Sigmoid colon (tissue), 7 donors: ENCODE measurements at places on chromosomes 11 and 22.

GRCh38 chr22:47174671-47175112 is 412.2 kb downstream of the TBC1D22A start:
- peak; percentile 58 for DNase-seq

DNA sequence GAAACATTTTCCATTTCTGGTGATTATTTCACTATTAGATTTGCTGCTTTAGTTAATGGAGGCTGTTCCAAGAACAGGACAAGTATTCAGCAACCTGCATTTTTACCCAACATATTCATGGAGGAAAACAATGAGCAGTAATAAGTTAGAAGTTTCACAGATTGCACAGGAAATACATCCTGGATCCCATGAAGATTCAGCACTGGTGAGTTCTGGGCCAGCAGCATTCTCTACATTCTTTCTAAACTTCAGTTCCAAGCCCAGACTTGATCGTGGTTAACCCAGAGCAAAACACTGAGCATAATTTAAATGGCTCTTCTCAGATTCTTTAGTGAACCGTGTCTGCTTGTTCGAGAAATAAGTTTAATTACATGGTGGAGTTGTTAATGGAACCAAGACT is 3.8 kb downstream of the FJX1 start:
- DNase-seq, result no peak

- peak; percentile 11 for DNase-seq
Observed at GRCh38 chr11:69227271-69227670, 66.7 kb upstream of the MYEOV start.

GRCh38 chr11:3161309-3161708 is 3.8 kb downstream of the OSBPL5 start:
- DNase-seq, result peak; percentile 70

DNA sequence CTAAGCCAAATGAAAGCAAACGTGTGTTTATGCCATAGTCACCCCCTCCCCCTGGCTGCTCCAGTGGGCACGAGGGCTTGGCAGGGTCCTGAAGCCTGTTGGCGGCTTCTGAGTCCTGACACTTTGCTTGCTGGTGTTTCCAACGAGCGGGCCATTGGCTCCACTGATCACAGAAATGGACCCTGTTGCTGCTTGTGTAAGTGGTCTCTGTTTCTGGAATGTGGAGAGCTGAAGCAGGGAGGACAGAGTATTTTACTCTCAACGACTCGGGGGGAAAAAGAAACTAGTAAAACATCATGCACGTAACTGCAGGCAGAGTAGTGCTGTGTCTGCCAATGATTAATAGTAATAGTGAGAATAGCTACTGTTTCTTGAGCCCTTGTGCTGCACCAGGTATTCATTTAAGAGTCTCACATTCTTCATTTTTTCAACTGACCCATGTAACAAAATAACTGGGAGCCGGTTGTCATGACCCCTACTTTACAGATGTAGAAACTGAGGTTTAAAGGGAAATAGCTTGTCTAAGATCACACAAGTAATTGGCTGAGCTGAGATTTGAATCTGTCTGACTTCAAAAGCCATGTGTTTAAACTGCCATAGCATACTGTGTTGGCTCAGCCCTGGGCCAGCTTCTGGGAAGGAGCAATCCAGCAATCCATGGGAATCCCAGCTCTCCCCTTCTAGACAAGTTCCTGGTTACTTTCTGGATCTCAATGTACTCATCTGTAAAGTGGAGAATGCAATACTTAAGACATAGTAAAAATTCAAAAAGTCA is 526.7 kb downstream of the INSC start:
- DNase-seq, result no peak

GRCh38 chr11:101482556-101483124 is 101.2 kb downstream of the TRPC6 start:
- no peak for DNase-seq

DNA sequence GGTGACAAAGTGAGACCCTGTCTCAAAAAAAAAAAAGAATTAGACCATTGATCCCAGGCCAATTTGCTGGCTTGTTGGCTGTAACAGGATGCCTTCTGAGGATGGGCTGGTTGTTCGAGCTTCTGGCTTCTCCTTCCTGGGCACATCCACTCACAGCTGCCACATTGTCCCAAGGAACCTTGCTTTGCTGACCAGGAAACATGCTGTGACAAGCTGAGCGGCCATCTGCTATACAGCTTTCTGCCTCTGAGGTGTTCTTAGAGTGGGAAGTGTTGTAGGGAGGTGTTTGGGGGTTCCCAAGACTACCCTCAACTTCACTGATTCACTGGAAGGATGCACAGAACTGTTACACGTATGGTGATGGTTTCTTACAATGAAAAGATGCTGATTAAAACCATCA is 6.5 kb downstream of the SNAP29 start:
- no peak for DNase-seq

- DNase-seq, result no peak
Observed at GRCh38 chr11:79313530-79313913, 127.3 kb downstream of the TENM4 start.

DNA sequence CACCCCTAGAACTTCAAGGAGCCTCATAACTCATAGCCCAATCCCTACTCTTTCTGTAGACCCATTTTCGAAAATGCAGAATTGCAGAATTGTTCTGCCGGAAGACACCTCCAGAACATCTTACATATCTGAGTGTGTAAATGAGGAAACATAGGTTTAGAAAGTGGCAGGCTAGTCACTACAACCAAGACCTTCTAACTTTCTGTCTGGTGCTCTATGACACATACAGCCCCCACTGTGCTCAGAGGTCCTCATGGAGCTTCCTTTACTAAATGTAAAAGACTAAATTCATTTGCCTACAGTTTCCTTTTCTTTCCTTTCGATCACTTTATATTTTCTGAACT is 132.1 kb upstream of the DDI1 start:
- no peak for DNase-seq

GRCh38 chr22:31628969-31629708 is 32.9 kb downstream of the PISD start:
- DNase-seq, result no peak

DNA sequence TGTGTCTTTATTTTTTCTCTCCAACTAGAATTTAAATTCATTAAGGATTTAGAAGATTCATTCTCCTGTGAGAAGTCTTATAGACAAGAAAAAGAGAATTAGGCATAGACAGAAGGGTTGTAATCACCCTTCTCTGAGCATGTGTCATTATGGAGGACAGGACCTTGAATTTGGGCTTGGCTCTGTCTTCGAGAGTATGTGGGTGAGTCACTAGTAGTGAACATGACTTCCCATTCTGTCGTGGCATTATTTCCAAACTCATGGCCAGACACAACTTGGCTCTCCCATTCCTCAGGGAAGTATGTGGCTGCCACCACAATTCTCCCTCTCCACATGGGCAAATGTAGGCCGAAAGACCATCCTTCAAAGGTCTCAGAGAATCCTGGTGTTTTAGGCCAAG is 14.3 kb upstream of the ANKK1 start:
- DNase-seq, result no peak

- DNase-seq, result no peak
Observed at GRCh38 chr11:64631675-64632074, 40.7 kb downstream of the SLC22A12 start.

DNA sequence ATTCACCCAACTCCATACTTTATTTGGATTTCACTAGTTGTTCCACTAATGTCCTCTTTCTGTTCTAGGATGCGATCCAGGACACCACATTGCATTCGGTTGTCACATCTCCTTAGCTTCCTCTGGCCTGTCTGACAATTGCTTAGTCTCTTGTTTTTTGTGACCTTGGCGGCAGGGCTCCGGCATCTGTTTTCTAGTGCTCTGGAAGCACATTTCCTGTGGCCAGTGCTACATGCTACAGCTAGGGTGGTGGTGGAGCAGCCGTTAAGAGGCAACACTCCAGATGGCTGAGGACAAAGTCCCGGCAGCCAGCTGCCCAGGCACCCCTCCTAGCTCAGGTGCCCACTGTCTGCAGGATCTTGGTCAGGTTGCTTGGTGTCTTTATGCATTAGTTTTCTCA is 6.8 kb downstream of the STX3 start:
- no peak for DNase-seq

DNA sequence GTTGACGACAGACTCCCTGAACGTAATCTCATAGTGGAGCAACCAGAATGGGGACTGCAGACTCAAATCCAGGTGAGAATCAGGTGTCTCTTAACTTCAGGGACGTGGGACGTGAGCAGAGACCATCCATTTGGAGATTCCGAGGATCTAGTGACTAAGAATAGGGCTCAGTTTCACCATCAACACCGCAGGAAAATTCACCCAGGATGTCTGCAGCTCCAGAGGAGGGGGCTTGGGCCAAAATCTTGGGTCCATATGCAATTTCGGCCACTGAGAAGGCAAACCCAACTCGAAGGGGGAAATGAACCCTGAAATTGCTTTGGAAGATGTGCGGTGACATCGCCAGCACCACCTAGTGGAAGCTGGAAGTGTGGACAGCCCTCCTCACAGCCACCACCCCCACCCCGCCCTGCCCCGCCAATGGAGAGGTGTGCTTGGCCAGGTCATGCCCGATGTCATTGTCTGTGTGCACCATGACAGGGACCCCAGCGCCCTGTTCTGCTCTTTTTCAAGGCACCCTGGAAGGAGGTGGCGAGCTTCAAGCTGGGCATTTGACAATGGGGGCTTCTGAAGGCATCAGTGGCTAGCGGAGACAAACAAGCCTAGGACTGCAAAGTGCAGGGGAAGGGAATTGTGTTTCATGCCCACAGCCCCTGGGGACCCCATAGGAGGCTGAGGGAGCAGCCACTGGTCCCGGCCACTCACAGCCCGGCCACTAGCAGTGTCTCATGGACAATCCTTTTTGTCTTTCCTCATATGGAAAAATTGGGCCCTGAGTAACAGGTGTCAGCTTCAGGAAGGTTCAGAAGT is 24.8 kb downstream of the APOL1 start:
- peak; percentile 81 for DNase-seq

DNA sequence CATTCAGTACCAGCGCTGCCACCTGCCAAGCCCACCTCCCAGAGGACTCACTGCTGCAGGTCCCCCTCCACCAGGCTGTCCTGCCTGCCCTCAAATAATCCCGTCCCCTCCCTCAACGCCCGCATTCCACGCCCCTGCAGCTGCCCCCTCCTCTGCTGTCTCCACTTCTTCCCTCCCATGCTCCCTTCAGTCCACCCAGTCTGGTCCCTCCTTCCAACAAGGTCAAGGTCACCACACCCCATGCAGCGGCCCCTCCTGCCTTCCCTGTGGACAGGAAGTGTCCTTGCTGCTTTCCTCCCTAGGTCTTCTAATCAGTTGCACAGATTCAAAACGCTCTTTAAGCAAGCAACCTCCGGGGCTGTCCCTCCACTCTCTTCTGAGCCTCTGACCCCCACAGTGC is 12.1 kb downstream of the MACROD1 start:
- DNase-seq, result no peak

- no peak for DNase-seq
Observed at GRCh38 chr22:30030329-30030728, 49.9 kb upstream of the HORMAD2 start.

DNA sequence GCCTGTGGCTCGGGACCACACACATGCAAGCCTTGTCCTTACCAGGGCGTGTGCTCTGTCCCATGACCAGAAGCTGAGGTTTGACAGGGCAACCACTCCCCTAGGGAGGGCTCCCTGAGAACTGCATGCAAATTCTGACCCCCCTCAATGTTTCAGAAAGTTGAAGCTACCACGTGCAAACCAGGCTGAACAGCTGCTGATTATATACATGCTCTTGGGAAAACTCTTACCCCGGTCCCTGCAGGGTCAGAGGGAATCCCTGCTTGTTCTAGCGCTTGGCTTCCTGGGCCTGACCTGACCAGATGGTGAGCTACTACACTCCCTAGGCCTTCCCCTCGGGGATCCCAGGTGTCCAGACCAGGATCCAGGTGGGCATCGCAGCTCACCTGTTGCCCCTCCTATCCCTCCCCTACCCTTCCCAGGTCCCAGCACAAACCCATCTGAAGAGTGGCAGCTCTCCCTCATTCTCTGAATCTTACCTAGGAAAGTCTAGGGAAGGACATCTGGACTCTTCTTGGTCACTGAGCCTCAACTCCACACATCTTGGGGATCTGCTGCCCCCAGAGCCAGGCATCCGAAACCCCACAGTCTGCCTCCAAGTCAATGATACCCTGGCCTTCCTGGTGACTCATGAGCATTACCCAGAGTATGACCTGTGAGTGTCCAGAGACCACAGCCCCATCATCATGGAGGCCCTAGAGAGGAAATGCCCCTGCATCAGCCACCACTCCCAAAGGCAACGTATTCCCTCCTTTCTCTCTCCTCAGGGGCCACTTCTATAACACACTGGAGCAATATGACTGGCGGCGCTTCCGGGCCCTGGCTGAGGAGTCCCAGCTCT is 61.5 kb downstream of the BTG4 start:
- no peak for DNase-seq

DNA sequence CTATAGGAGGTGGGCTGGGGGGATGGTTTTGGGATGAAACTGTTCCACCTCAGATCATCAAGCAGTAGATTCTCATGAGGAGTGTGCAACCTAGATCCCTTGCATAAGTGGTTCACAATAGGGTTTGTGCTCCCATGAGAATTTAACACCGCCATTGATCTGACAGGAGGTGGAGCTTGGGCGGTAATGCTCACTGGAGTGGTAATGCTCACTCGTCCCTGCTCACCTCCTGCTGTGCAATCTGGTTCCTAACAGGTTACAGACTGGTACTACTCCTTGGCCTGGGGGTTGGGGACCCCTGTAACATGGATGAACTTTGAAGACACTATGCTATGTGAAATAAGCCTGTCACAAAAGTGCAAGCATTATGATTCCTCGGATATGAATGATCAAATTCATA is 87.0 kb upstream of the CLNS1A start:
- no peak for DNase-seq

DNA sequence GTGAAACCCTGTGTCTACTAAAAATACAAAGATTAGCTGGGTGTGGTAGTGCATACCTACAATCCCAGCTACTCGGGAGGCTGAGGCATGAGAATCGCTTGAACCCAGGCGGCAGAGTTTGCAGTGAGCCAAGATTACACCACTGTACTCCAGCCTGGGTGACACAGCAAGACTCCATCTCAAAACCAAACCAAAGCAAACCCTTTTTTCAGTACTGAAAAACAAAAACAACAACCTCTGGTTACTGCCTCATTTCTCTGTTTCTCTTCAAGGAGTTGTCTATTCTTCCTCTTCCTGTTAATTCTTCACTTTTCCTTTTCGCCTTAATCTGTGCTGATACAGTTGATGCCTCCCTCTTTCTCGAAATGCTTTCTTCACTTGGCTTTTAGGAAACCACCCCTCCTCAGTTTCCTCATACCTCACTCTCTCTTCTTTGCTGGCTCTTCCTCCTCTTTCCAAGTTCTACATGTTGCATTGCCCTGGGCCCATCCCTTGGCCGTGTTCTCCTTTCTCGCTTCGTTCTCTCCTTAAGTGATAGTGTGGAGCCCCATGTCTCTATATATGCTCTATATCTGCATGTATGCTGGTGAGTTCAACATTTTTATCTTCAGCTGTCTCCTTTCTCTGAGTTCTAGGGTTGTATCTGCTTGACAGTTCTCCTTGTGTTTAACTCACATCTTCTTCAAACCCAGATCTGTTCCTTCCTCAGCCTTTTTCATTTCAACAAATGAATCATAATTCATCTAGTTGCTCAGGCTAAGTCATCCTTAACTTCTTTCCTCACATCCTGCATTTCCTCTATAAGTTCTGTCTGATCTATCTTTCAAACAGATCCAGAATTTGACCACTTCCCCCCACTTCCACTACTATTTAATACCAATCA is 37.1 kb downstream of the NUCB2 start:
- DNase-seq, result no peak

- DNase-seq, result no peak
Observed at GRCh38 chr22:37641561-37641949, 2.1 kb downstream of the SH3BP1 start.

GRCh38 chr11:78074756-78075155 is 4.9 kb downstream of the NDUFC2 start:
- DNase-seq, result no peak

GRCh38 chr11:32615422-32615821 is 31.8 kb downstream of the EIF3M start:
- DNase-seq, result no peak

GRCh38 chr11:1011320-1011698 is 25.2 kb downstream of the MUC6 start:
- no peak for DNase-seq
